AG04450 (cell line): ENCODE measurements at places on chromosomes 16 and 17. TPM values are rescaled to one million over a fixed set of nuclear protein-coding genes. Genes with fewer than 3 reads are reported as not detected.

DNA sequence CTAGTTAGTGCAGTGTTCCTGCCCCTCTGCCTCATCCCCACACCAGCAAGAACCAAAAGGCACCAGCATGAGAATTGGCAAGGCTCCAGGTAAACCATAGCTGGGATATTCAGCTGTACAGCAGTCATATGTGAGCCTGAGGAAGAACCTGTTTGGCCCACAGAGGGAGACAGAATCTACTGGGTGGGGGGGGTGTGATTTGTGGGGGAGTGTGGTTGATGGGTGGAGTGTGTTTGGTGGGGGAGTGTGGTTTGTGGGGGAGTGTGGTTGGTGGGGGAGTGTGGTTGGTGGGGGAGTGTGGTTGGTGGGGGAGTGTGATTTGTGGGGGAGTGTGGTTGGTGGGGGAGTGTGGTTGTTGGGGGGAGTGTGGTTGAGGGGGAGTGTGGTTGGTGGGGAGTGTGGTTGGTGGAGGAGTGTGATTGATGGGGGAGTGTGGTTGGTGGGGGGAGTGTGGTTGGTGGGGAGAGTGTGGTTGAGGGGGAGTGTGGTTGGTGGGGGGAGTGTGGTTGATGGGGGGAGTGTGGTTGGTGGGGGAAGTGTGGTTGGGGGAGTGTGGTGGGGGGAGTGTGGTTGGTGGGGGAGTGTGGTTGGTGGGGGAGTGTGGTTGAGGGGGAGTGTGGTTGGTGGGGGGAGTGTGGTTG lies 19.5 kb downstream of the MINK1 start:
- peak; percentile 38 for DNase-seq

GRCh38 chr17:41602524-41602923 lies 10.0 kb downstream of the KRT16 start:
- DNase-seq = no peak

The CHRNE gene
- polyA plus RNA-seq = 0.07 and 0.19 TPM in 2 replicates

DNA sequence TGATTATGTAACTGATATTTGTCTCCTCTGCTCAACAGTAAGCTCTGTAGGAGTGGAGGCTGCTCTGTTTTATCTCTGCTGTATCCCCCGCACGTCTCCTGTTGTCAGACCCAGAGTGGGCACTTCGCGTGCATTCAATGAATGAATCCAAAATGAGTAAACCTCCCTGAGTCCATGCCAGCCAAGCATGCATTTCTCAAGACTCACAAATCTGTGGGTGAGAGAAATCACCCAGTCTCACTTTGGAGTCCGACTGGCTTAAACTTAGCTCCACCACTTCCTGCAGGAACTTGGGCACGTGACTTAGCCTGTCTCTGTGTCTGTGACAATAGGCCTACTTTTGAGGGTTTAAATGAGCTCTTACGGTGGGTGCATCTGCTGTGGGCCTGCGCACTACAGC lies 3.7 kb downstream of the PNPO start:
- no peak for DNase-seq

DNA sequence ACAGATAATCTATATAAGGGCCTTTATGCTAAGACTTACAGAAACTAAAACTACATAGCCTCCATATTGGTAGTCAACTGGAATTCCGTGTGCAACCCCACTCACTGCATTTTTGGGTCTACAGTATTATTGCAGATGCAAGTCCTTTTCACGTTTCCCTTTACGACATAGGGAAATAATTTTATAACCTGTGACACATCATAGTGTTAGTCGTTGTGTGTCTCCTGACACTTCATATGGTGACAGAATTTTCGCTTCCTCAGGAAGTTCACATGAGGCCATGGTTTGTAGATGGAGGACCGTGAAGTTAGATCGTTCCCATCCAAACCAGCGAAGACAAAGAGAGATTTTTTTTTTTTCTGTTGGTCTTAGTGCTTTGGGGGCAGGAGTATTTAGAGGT lies 15.7 kb upstream of the MRC2 start:
- no peak for DNase-seq

DNA sequence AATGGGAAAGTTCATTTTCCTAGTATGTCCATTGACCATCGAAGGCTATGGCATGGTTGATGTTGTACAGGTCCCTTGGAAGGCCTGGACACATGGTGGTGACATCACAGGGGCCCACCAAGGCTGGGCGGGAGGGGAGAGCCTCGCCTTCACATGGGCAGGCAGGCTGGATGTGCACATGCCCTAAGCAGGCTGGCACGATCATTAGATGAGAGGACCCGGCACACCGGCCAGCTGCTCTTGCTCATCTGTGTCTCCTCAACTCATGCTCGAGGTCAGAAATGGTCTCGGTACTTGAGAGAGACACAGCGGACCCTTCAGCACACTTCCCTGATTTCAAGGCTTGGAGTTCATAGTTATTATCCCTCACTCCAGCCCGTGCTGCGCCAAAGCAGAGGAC lies 416.9 kb upstream of the ZFHX3 start:
- DNase-seq = no peak

DNA sequence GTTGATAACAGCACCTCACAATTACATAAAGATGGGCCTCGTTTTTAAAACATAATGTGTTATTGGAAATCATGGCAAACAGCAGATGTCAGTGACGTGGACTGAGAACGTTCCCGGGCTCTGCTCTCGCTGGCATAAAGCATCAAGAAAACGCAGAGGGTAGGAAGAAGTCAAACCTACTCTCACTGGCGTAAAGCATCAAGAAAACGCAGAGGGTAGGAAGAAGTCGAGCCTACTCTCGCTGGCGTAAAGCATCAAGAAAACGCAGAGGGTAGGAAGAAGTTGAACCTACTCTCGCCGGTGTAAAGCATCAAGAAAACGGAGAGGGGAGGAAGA lies 110.6 kb downstream of the VPS53 start:
- no peak for DNase-seq

- DNase-seq = no peak
These were observed 20.4 kb downstream of the ALOX12B start for GRCh38 chr17:8066841-8067775.

The ZNF652 gene
- polyA plus RNA-seq = 7.5 and 9.0 TPM in 2 replicates

GRCh38 chr16:9123871-9124270 lies 32.4 kb downstream of the HAPSTR1 start:
- no peak for DNase-seq

- no peak for DNase-seq
These were observed 12.8 kb upstream of the FAM83G start for GRCh38 chr17:19017401-19017800.

The NTHL1 gene
- polyA plus RNA-seq = 10.7 and 14.5 TPM in 2 replicates

GRCh38 chr17:48457080-48457836 lies 27.2 kb upstream of the SKAP1 start:
- no peak for DNase-seq

The KRT36 gene
- polyA plus RNA-seq = not detected in 2 replicates

The YBX2 gene
- polyA plus RNA-seq = 0.02 TPM in 1 of 2 replicates, not detected in the other

The OR1A1 gene
- polyA plus RNA-seq = not detected in 2 replicates

The SEPTIN12 gene
- not detected in 2 replicates for polyA plus RNA-seq

DNA sequence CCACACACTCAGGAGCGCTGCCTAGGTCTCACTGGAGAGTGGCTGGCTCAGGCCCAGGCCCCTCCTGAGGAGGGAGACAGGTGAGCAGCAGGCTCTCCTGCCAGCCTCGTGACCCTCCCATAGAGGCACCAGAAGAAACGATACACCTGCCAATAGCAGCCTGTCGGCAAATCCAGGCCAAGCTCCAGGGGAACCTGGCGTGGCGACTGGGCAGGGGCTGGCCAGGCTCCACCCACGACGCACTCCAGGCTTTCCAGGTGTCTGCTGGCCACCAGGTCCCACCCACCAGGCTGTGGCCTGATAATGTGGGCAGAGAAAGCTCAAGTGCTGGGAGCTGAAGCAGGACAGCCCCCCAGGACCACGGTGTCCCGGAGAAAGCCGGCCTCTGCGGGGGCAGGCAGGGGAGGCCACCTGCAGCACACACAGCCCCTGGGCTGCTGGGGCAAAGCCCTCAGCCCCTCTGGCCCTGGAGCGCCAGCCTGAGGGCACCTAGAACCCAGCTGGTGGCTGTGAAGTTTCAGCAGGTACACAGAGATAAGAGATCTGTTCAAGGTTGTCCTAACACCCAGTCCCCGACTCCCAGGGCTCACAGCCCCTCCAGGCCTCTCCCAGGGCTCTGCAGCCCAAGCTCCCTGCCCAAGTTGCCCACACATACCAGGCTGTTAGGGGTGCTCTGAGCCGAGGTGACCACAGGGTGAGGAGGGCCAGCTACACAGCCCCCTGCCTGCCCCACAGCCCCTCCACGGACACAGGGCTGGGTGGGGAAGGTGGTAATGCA lies 2.4 kb downstream of the PGAP6 start:
- DNase-seq = no peak

The PDILT gene
- polyA plus RNA-seq = not detected in 2 replicates

The ABCC3 gene
- polyA plus RNA-seq = 21.5 and 21.7 TPM in 2 replicates

GRCh38 chr16:3822366-3823045 lies 58.0 kb downstream of the CREBBP start:
- no peak for DNase-seq

GRCh38 chr16:53829186-53829747 lies 125.3 kb downstream of the FTO start:
- peak; percentile 26 for DNase-seq

DNA sequence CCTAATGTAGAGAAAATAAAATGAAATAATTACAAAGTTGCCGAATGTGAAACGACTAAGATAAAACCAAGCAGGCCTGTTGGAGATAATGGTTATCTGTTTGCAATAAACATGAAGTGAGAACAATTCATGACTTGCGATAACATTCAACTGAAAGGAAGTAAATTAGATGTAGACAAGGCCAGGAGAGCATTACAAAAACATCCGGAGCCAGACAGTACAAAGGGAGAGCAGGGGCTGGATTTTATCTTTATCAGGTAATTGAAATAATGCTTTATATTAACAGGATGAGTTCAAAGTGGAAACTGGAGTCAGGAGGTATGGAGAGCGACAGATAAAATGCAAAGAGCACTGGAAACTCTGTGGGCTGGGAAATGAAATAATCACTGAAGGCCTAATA lies 265.6 kb upstream of the GOT2 start:
- DNase-seq = no peak

GRCh38 chr17:33021731-33022408 lies 30.2 kb downstream of the SPACA3 start:
- DNase-seq = no peak

DNA sequence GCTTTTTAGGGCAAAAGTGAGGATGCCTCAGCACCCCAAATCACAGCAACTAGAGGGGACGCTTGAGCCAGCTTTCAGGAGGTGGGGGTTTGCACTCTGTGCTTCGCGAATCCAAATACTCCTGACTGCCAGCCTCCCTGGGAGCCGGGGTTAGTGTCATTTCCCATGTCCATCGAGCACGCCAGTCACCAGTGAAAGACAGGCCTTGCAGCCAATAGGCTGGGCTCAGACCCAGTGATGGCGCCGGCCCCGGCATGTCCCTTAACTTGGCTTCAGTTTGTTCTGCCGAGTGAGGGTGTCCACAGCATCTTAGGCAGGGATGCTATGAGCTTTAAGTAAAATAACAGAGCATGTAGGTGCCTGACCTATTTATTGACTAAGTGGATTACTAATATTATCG lies 50.9 kb upstream of the CDC42EP4 start:
- no peak for DNase-seq

The ABCA8 gene
- polyA plus RNA-seq = 9.7 and 13.8 TPM in 2 replicates

The SMIM22 gene
- not detected in 2 replicates for polyA plus RNA-seq

DNA sequence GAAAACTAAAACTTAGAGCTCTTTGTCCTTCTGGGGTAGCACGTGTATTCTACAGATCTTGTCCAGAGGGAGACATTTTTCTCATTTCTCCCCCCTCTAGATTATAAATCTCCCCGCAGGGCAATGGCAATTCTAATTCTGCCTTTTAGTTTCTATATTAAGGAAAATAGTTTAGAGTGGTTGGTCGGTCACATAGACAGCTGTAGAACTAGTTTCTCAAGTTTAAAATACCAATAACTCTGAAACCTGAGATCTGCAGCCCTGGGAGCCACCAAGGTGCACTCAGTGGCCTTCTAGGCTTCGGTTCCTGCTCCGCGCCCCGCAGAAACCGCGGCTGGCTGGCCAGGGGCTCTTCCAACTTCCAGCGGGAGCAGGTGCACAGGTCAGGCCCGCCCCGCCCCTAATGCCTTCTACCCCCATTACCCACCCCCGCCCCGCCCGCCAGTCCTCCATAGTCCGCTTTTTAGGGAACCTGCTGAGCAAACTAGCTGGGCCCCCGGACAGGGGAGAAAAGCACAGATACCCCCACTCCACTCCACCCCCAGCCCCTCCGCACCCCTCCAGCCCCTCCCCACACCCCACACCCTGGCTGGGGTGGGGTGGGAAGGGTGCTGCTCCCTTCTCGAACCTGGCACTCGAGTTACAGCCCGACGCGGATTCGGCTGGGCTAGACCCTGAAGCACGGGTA lies 431 bp downstream of the SLFN11 start:
- DNase-seq = no peak

GRCh38 chr16:85138825-85139627 lies 26.8 kb upstream of the CIBAR2 start:
- no peak for DNase-seq

GRCh38 chr16:71379711-71380110 lies 21.2 kb downstream of the CALB2 start:
- no peak for DNase-seq

DNA sequence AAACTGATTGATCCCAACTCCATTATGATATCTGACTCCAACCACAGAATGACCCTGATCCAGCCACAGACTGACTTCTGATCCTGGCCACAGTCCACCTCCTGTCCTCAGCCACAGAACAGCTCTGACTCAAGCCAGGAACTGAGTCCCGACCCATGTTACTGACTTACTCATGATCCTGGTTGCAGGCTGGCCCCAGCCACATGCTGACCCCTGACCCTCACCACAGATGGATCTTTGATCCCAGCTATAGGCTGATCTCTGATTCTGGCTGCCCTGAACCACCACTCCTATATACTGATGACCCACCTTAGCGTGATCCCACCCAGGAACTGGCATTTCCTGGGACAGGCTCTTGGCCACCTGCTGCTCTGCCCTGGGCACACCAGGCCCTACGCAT lies 32.2 kb upstream of the IL21R start:
- DNase-seq = peak; percentile 21

DNA sequence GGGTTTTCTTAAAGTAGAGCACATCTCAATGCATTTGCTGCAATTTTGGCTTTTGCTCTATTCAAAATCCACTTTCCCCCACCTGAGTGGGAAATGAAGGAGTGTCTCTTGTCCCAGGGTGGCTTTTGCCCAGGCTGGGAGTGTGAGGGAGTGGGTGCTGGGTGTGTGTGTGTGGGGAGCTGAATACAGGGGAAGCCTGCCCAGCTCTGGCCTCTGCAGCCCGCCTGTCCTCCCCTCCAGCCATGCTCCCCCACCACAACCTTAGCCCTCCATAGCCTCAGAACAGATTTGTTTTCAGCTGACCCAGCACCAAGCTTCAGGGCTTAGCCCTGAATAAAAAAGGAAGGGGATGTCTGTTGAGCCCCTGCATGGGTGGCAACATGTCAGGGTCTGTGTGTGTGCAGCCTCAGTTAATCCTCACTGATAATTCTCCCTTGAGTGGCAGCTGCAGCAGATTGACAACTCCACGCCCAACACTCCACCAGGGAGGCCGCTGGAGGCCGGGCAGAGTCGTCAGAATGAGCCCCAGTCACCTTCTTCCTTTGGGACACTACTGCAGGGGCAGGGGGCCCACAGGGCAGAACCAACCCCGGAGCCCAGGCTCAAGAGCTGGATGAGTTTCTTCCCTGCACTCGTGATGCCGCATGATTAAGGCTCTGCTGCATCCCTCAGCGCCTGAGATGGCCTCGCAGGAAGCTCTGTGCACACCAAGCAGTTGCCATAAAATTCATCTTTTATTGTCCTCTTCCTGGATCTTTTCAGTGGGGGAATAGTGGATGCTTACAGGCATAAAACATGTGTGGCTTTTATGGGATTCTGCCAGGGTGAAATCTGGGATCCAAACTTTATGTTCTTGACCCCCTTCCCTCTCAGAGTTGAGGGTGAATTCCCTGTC lies 55.0 kb downstream of the SPACA3 start:
- no peak for DNase-seq
